Activated naive CD4-positive, alpha-beta T cell treated with anti-CD3 and anti-CD28 coated beads, Interleukin-2, amount 50 U/mL, for 72 hours (primary cell): ENCODE measurements at places on chromosomes 12 and 14. TPM values are rescaled to one million over a fixed set of nuclear protein-coding genes. Genes with fewer than 3 reads are reported as not detected.

DNA sequence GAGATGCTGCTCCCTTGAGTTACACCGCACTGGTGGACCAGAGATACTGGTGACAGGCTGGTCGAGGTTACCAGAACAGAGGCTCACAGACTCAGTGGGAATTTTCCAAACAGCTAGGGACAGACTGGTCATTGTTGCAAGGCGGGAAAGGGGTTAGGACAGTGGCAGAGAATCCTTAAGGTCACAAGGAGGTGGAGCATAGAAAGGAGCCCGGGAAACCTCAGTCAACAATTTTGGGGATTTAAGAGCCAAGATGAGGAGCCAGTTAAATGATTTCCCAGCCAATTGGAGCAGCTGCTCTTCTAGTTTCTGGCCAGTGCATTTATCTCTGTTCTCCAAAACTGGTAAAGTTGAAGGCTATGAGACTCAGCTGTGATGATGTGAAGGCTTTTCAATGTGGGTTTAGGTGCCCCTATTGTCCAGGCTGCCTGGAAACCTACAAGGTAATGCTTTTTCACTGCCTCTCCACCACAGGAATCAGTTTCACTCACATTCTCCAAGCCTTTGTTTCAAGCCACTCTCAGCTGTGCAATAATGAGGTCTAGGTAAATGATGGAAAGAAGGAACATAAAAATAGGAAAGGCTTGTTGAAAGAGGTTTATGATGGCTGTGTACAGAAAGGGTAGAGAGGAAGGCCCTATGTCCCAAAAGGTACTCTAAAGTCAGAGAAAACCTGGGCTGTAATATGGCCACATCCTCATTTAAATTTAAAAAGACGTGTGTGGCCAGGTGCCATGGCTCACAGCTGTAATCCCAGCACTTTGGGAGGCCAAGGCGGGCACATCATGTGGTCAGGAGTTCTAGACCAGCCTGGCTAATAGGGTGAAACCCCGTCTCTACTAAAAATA lies 7.0 kb upstream of the TNS2 start:
- DNase-seq: no peak

DNA sequence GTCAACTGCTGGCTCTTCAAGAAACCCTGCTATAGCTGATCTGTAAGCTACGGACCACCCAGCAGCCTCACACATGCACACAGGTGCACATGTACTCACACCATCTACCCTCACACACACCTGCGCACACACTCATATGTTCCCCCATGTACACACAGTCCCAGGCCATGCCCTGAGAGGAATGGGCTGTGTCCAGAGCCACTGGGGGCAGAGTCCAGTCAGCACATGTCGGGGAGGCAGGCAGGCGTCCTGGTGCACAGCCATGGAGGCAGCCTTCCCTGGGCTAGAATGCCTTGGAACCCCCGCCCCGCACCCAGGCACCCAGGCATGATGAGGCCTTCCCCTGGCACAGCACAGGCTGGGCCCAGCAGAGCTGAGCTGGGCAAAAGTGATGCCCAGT lies 58.3 kb upstream of the DLK1 start:
- DNase-seq: no peak

GRCh38 chr14:29820785-29821184 lies 106.9 kb downstream of the PRKD1 start:
- DNase-seq: no peak

DNA sequence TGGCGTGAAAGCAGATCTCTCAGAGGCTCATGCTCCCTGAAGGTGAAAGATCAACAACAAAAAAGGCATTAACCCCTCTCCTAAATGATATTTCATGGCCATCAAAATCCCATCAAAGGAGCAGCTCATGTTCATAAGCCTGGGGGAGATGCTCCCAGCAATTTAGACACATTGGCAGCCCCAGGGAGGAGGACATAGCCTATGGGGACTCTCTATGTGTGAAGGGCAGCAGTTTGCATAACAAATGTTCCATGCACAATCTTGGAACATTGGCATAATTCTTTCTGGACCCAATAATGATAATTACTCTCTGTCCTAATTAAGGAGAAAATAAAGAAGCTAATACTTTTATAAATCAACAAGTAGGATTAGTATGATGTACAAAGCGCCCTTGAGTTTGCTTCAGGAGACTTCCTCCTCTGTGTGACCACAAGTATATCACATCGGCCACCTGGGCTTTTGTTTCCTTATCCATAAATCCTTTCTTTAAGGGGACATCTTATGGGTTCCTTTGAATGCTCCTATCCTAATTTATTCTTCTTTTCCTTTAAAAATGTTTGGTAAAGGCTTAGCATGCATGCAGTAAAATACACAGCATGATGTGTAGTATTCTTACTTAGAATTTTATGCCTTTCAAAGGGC lies 161.9 kb upstream of the PLEKHG7 start:
- DNase-seq: no peak

DNA sequence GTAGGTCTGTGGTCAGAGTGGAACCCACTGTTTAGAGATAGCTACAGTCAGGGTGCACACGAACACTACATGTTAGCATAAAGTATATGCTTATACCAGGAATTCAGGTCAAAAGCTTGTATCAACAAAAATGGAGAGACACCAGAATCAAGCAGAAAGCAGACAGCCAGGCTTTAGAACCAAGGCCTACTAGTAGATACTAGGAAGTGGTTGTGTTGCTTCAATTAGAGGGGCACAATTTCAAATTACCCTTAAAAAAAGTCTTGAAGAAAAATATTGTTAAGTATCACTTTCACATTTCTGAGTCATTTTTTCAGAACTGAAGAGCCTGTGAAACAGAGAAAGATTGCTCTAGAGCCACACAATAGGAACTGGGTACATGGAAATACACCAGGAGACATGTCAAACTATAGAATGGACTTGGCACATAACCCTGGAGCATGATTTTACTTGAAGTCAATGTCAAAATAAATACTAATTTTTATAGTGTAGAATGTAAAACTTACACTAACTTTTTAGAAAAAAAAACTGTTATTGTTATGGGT lies 41.6 kb downstream of the LRRC9 start:
- DNase-seq: no peak

DNA sequence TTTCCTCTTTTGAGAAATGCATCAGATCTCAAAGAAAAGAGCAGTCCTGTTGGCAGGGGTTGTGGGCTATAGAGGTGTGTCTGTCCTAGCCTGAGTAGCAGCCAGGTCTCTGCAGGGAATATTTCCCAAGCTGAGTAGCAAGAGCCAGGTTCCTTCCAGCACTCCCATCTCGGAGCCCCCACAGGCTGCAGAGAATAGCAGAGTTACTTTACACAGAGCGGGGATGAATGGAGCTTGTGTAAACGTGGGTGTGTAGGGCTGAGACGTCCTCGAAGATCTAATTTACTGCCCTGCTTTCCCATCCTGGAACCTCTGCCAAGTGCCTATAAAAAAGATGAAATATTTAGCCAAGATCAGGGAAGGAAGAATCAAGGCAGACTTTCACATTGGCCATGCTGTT lies 156.6 kb downstream of the TSPAN9 start:
- DNase-seq: no peak

GRCh38 chr14:104247336-104248202 lies 109.2 kb downstream of the KIF26A start:
- no peak for DNase-seq

DNA sequence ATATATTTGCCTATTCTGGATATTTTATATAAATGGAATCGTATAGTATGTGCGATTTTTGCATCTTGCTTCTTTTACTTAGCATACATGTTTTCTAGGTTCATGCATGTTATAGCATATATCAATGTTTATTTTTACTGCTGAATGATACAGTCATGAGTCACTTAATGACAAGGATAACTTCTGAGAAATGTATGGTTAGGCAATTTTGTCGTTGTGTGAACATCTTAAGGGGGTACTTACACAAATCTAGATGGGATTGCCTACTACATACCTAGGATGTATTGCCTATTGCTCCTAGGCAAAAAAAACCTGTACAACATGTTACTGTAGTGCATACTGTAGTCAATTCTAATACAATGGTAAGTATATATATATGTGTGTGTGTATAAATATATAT lies 8.8 kb downstream of the USP15 start:
- no peak for DNase-seq

- no peak for DNase-seq
Observed at GRCh38 chr12:89273525-89273924, 78.8 kb downstream of the DUSP6 start.

- DNase-seq: no peak
Observed at GRCh38 chr12:64696080-64696741, 63.0 kb downstream of the GNS start.

DNA sequence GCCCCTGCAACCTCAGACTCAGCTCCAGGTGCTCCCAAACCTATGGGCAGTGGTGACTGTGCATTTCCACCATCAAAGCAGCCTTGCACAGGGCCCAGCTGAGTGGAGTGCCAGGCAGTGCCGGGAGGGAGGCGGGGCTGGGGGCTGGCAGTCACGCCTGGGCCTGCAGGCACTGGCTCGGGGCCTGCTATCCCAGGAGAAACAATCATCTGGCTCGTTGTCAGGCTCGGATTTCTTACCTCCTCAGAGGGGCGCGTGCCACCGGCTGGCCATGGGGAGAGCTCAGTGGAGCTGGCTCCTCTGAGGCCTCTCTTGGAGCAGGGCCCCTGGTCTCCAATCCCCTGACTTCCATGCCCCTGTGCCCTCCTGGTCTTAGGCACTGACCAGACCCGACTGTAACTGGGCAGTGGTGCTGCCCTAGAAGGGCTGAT lies 20.2 kb upstream of the PPP1R13B start:
- DNase-seq: no peak

DNA sequence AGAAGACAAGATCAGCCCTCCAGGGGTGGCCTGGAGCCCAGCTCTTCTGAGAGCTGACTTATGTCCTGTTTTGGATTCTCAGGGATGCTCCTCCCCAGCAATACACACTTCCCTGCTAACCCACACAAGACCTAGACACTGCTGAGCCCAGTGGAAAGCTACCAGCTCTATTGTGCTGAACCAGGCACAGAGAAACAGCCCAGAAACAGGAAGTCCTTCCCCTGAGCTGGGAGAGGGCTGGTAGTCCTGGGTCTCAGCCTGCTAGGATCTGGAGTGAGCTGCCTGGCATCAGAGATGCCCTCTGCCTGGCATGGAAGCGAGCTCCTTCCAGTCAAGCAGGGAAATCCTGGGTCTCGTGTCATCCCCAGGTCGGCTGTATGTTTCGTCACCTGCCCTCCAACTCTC lies 1.2 kb upstream of the LAG3 start:
- no peak for DNase-seq

GRCh38 chr14:89842837-89843236 lies 111.7 kb downstream of the EFCAB11 start:
- no peak for DNase-seq

- no peak for DNase-seq
Observed at GRCh38 chr12:43312991-43313505, 239.0 kb downstream of the ADAMTS20 start.

DNA sequence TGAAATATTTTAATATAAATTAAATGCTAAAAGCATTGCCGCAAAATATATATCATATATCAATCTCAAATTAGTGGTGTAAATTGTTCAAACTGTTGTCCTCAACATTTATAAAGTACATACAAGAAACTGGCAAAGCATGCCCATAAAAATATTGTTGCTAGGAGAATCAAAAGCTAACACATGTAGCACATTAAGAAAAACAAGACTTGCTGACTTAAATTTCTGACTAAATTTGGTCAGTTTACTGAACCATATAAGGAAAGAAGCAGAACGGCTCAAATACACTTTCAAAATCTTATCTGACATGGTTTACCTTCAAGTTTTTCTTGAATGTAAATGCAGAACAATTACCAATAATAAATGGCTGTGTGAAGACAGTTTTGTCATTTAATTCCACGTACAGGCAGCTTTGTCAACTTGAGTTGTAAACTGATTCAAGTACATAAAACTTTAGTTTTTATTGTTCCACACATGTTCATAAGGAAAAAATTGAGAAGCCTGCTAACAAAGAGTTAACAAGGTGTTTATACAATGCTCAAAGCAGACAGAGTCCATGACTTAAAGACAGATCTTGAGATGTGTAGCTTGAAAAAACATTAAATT lies 50.4 kb downstream of the PPP1R12A start:
- no peak for DNase-seq

- DNase-seq: no peak
Observed at GRCh38 chr14:95222151-95222631, 64.9 kb upstream of the DICER1 start.

- DNase-seq: no peak
Observed at GRCh38 chr14:104898870-104899510, 25.7 kb upstream of the PLD4 start.

- no peak for DNase-seq
Observed at GRCh38 chr12:321606-322326, 59.1 kb upstream of the SLC6A13 start.

- no peak for DNase-seq
Observed at GRCh38 chr12:1962051-1963020, 41.9 kb downstream of the DCP1B start.

DNA sequence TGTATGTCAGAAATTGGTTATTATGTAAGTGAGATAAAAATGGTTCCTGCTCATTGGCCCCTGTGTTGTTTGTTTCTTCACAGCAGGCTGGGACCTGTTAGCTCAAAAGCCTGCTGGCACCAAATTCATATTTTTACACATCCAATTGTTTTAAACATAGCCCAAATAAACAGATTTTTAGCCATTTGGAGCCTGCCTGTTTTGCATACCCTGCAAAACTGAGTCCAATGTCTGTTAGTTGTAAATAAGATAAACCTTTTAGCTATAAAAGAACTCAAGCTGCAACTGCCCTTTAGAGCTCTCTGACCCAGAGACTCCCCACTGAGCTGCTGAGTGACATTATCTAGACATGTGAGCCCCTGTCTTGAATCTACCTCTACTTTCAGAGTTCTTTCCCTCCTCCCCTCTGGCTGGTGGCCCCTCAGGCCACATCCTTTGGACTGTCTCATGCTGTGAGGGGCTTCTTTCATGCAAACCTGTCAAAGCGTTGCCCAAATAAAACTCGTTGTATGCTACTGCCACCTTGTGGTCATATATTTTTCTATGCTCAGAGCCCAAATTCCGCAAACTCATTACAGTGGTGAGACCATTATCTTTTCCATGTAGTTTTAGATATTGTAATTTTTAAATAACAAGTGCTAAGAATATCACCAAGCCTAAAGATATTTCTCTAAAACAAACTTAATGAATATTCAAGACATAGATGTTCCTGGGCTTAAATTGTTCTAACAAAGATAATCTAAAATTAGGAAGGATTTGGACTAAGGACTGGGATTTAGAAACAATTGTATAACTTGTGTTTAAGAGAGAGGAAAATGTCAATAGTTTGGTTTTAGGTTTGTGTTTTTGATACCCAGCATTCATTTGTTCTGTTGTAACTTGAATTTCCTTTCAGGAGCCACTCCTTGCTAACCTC lies 337.9 kb downstream of the AACS start:
- DNase-seq: no peak

- DNase-seq: no peak
Observed at GRCh38 chr14:68106456-68106855, 286.9 kb downstream of the RAD51B start.

The DLK1 gene
- not detected for total RNA-seq

The SLC38A4 gene
- total RNA-seq: not detected

The FRMD6 gene
- 6.5 TPM for total RNA-seq

The CARMIL3 gene
- 6.7 TPM for total RNA-seq

The ESR2 gene
- total RNA-seq: 0.14 TPM

The GRIP1 gene
- total RNA-seq: 0.66 TPM

The OTOGL gene
- not detected for total RNA-seq

The SLC17A8 gene
- total RNA-seq: not detected

The KLRD1 gene
- total RNA-seq: 0.27 TPM

The ZDHHC22 gene
- not detected for total RNA-seq

The RILPL1 gene
- total RNA-seq: 3.9 TPM

The KLRK1 gene
- 2.8 TPM for total RNA-seq

The P2RX2 gene
- not detected for total RNA-seq

The SPTB gene
- total RNA-seq: 0.41 TPM
